NCI-H1417 (cell line): ENCODE measurements at places on chromosomes 16 and 17.
A peak's percentile ranks its signal among the peaks of the same experiment; 100 is the strongest.

- DNase-seq = no peak
These were observed 50.9 kb upstream of the ZNF629 start for GRCh38 chr16:30837904-30838303.

DNA sequence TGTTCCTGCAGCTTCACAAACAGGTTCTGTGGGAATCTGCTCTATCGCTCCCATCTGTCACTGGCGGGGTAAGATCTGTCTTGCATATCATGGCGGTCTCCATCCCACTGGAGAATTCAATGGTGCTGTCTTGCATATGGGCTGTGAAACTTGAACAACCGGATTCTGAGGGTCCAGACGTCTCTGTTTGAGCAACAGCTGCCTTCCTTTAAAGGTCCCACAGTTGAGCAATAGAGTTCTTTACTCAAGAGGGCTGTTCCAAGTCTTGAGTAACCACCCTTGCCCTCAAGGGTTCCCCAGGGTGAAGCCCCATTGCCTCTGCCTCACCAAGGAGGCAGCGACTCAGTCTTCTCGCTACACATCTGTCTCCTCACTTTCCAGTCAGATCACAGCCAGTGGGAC lies 50.8 kb downstream of the ZFHX3 start:
- no peak for DNase-seq

- DNase-seq = no peak
These were observed 18.5 kb upstream of the CDH15 start for GRCh38 chr16:89152831-89153700.

GRCh38 chr16:88005181-88005581 lies 53.9 kb downstream of the BANP start:
- DNase-seq = no peak

GRCh38 chr16:29729116-29729521 lies 16.7 kb downstream of the C16orf54 start:
- DNase-seq = peak; percentile 33

DNA sequence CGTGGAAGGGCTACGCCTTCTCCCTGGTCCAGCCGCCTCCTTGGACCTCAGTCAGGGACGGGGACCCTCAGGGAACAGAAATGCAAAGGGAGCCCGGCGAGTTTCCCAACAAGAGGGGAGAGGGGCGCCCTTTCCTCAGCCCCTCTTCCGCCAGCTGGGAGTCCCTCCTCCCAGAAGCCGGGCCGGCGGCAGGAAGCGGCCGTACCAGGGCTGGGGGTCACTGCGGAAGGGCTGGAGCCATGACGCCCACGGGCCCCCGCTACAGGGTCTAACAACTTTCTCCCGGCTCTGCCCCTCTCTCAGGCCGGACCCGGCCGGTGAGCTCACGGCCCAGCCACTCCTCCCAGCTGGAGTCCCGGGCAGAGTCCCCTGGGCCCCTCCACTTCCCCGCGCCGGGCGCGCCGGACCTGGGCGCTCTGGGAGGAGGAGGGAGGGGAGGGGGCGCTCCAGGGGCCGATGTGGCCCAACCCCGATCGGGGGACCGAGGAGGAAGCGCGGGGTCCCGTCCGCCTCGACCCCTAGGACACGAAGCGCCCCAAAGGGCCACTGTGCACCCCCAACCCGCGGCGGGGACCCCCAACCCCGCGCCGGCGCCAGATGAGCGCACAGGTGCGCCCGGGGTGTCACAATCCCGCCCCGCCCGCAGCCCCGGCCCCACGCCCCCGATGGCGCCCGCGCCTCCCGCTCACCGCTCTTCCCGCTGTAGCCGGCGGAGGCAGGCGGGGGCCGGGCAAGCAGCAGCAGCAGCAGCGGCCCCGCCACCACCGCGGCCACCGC lies 578 bp downstream of the PGAP6 start:
- DNase-seq = peak; percentile 69

GRCh38 chr17:48460052-48460451 lies 30.0 kb upstream of the SKAP1 start:
- no peak for DNase-seq

DNA sequence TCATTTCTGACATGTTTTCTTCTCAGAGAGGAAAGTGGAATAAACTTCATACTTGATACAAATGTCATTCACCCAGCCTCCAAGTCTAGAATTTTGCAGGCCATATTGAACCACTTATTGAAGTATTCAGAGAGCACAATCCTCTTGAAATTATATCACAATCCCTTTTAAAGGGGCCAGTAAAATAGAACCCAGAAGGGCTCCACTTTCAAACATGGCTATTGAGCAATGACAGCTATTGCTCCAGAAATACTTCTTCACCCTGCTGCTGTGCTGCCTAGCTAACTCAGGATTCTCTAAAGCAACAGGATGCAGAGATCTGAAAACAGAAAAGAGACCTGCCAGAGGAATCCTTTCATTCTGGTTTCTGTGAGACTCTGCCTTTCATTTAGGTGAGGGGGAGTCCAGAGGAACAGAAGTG lies 275.0 kb upstream of the CDH5 start:
- DNase-seq = no peak

DNA sequence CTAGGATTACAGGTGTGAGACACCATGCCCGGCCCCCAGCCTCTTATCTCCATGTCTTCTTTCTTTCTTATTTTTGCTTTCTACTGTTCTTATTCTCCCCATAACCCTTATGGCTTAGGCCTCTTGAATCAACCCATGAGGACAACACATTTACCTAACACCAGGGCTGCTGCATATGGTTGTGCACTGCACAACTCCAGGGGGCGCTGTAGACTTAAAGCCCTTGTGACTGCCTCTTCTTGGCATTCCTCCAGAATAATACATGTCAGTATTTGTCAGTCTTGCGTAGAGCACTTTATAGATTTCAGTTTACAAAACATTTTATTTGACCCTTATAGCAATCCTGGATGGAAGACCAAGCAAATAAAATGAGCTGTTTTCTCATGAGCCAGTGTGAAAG lies 225.0 kb upstream of the SALL1 start:
- no peak for DNase-seq

DNA sequence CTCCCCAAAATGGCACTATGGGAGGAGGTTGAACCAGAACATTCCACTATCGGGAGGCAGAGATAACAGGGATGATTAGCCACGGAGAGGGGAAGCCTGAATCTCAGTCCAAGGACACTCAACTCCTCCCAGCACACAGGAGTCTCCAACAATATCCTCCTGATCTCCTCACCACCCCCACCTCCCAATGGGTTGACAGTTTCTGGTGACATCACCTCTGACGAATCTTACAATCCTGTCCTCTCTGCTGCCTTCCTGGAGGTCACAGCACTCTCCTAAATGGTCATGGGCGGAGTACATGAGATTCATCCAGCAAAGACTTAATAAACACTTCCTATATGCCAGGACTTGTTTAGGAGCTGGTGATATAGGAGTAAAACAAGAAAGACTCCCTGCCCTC lies 80.9 kb downstream of the SLC6A2 start:
- DNase-seq = no peak

- DNase-seq = peak; percentile 12
These were observed 428 bp upstream of the SALL1 start for GRCh38 chr16:51151435-51151960.

GRCh38 chr16:57585051-57585687 lies 42.7 kb downstream of the ADGRG5 start:
- DNase-seq = no peak

DNA sequence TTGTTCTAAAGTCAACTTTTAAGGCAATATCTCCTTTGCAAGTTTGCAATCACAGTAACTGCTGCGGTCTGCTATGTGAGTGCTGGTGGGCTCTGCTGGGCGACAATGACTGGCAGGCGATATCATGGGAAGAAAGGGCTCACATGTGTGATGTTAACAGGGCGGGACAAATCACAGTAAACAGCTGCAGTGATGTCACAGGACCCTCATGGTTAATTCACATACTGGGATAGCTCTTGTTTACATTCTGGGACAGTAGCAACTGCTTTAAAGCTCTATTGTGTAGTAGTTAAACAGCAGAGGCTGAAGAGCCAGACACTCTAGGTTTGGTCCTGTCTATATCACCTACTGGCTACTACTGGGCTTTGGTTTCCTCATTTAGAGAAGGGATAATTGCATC lies 257.2 kb upstream of the ASIC2 start:
- no peak for DNase-seq

DNA sequence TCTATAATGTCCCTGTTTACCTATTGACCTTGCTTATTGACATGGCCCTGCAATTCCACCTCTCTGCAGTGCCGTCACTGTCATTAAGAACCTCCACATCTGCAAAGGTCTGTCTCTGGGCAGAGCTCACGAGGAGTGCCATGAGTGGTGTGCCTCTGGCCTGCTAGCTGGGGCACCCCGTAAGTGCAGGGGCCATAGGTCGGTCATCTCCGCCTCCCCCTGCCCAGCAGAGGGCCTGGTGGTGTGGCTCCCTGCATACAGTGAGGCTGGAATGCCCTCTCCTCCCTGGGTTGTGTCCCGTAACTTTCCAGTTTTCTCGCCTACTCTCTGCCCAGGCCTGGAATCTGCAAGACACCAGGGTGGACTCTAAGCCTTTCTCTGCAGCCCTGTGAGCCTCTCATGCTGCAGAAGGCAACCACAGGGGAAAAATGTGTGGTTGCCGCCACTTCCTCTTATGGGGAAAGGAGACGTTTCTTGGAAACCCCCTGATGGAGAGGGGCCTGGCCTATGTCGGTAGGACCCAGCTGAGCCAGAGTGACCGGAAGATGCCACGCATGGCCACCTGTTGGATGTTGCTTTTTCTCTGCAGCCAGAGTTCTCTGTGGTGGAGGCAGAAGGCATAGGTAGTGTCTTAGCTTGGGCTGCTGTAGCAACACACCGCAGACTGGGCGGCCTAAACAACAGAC lies 2.7 kb upstream of the SNX20 start:
- no peak for DNase-seq

- no peak for DNase-seq
These were observed 2.6 kb downstream of the ENO3 start for GRCh38 chr17:4953451-4953961.

GRCh38 chr17:44807817-44808155 lies 22.3 kb downstream of the GJC1 start:
- DNase-seq = peak; percentile 18

DNA sequence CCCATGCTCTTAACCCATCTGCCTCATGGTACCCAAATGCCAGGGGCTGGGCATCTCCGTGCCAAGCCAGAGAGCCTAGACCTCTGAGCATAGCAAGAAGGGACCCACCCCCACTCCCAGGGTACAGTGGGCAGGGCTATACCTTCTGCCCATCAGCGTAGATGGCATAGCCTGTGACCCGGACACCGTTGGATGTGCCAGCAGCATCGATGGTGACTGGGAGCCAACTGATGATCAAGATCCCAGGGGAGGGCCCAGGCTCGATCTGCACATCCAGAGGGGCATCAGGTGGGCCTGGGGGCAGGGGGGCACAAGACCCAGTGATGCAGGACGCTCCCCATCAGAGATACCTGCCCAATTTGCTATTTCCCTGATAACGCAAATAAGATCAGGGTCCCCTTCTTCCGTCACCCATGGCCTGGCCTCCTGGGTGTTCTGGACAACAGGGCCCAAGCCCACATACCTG lies 17.1 kb downstream of the TSPOAP1 start:
- no peak for DNase-seq

DNA sequence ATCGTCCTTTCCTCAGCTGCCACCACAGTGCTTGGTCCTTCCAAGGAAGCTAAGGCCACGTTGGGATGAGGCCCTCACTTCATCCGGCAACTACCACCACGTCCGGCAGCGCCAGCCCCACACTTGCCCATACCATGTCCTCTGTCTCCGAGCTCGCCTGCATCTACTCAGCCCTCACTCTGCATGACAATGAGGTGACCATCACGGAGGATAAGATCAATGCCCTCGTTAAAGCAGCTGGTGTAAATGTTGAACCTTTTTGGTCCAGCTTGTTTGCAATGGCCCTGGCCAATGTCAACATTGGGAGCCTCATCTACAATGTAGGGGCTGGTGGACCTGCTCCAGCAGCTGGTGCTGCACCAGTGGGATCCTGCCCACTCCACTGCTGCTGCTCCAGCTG lies 44.9 kb downstream of the TTC19 start:
- no peak for DNase-seq

GRCh38 chr16:48546774-48547173 lies 63.2 kb downstream of the N4BP1 start:
- no peak for DNase-seq

GRCh38 chr17:18181358-18181757 lies 2.3 kb upstream of the ALKBH5 start:
- DNase-seq = no peak

DNA sequence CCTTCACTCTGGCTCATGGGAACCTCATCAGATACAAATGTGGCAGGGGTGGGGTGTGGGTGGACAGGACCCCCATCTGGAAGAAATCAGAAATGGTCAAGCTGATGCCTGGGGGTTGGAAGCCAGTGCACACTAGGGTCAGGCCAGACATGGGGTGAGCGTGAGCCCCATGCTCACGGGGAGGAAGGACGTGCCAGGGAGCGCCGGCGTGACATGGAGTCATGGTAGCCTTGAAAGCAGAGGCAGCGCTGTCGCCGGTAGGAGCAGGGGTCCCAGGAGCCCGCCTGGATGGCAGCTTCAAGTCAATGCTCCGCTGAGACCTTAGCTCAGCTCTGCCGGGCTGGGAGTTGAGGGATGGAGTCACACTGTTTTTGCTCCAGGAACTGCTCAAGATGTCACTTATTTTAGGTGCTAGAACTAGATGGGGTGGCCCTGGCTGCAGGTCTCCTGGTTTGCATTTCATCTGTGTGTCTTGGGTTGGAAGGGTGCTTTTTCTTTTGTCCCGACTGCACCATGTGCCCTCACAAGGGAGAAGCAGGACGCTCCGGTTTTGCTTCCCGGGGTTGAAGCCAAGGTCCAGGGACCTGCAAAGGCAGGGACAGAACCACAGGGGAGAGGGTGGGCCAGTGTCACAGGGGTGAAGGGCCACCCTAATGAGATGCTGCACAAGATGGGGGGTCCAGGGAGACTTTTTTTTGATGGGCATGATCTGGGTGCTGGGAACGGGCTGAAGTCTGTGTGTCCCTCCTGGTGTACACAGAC lies 51.4 kb downstream of the USP22 start:
- DNase-seq = no peak

DNA sequence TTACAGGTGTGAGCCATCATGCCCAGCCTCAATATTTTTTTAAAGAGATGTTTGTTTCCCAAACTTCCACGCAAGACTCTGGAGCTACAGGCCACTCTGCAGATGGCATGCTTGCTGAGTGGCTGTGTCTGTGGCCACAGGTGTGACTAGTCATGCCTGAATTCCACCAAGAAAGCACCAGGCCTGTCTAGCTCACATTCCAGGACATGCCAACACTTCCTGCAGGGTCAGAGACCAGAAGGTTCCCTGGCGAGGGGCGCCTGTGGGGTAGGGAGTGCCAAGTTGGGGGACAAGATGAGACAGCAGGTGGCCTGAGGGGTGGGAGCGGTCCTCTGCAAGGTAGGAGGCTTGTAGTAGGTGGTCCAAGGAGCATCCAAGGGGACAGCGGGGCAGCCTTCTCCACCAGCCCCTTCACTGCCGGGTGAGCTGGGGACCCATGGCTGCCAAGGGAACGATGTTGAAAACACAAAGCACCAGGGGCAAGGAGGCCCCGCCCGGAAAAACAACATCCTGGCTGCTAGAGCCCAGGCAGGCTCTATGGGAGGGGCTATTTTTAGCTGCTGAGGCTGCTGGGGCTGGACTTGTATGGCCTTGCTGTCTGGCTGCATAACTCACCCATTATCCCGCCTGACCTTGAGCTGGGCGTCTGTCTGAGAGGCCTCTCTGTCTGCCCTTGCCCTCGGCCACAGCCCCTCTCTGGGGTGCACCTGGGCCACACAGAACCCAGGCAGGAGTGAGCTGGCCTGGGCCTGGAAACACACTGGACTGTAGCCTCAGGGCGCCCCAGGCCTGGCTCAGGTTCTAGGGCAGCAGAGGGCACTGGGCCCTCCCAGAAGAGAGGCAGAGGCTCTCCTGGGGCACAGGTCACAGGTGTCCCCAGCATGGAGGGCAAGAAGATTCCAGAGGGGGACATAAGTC lies 5.7 kb downstream of the TRIM47 start:
- DNase-seq = no peak
